Esophagus mucosa (tissue), 1 donor: ENCODE measurements at places on chromosomes 5 and 9. TPM values are rescaled to one million over a fixed set of nuclear protein-coding genes. Genes with fewer than 3 reads are reported as not detected.

Gene SLC38A9
- total RNA-seq, result 13.0 TPM

Gene OGN
- 0.68 TPM for total RNA-seq

Gene CSF1R
- 2.7 TPM for total RNA-seq

Gene PCDHGB7
- 3.3 TPM for total RNA-seq

Gene OBP2A
- total RNA-seq, result not detected

Gene GPR150
- total RNA-seq, result not detected

Gene IL5
- total RNA-seq, result not detected

Gene FAM153A
- total RNA-seq, result 3.1 TPM

Gene MYMK
- total RNA-seq, result not detected

Gene SOWAHA
- 0.04 TPM for total RNA-seq

Gene TMC1
- 3.3 TPM for total RNA-seq

Gene EQTN
- not detected for total RNA-seq

Gene PCDHGA10
- total RNA-seq, result 5.3 TPM

Gene TLE4
- 30.4 TPM for total RNA-seq

Gene TNC
- 56.6 TPM for total RNA-seq

Gene CAAP1
- total RNA-seq, result 12.1 TPM

Gene GADD45G
- total RNA-seq, result 1.6 TPM

Gene TAF11L5
- total RNA-seq, result not detected

Gene GPRIN1
- total RNA-seq, result 1.9 TPM

Gene ZNF484
- 3.0 TPM for total RNA-seq

Gene DDX4
- not detected for total RNA-seq

Gene DNAJC25
- total RNA-seq, result 3.0 TPM

Gene FABP6
- 3.1 TPM for total RNA-seq

Gene MRPS2
- 25.5 TPM for total RNA-seq
